ENCODE measurements at places on chromosomes 6 and 20.

GRCh38 chr6:37783025-37783855, 36.3 kb upstream of the ZFAND3 start:
- DNase-seq, result peak; percentile 69

- DNase-seq, result no peak
These were observed 23.0 kb downstream of the PYGB start for GRCh38 chr20:25270829-25271251.

DNA sequence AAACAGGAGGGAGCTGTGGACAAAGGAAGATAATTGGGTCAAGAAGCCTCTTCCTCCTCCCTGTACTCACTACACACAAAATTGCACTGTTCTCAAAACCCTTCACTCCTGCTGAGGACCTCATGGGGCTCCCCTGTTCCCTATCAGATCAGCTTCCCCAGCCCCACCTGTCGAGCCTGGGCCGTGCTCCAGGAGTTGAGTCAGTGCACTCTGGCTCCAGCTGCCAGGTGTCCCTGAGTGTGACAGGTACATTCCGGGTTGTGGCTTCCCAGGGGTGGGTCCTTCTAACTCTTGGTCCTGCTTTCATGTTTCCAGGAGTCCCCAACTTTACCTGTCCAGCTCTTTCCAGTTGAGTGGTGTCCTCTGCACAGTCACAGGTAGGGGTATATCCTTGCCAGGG, 8.4 kb downstream of the RAB5IF start:
- DNase-seq, result no peak

GRCh38 chr6:121732641-121733040, 297.2 kb downstream of the GJA1 start:
- no peak for DNase-seq

- DNase-seq, result no peak
These were observed 4.3 kb upstream of the COL20A1 start for GRCh38 chr20:63288581-63289251.

DNA sequence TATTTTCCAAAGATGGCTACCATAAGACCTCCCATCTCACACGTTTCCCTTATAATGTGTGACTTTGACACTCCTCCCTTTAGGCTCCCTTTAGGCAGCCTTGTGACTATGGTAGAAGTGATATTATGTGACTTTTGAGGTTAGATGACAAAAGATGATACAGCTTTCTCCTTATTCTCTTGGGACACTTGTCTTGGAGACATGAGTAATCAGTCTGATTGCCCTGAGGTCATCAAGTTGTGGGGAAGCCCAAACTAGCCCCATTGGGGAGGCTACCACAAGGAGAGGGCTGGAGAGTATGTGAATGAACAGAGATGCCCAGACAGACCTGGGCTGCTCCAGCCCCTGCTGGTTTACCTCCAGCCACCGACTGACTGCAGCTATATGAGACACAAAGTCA, 10.6 kb upstream of the DLK2 start:
- no peak for DNase-seq

DNA sequence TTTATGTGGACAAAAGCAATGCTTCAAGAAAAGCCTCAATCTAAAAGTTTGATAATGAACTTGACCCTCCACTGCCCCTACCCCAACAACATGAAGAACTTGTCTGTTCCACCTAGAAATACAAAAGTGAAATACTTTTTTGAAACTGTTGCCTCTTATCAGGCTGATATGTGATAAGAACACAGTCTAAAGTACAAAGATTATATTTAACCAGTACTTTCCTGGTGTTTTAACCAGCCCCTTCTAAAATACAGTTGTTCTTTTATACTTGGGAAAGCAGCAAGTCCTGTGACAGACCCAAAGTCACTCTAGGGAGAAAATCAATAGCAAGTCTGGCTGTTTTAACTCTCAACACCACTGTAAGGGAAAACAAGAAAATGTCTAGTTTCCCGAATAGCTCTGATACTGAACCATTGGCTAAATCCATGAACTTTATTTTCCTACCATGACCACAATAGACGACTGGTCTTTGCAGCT, 6.6 kb downstream of the OARD1 start:
- no peak for DNase-seq

DNA sequence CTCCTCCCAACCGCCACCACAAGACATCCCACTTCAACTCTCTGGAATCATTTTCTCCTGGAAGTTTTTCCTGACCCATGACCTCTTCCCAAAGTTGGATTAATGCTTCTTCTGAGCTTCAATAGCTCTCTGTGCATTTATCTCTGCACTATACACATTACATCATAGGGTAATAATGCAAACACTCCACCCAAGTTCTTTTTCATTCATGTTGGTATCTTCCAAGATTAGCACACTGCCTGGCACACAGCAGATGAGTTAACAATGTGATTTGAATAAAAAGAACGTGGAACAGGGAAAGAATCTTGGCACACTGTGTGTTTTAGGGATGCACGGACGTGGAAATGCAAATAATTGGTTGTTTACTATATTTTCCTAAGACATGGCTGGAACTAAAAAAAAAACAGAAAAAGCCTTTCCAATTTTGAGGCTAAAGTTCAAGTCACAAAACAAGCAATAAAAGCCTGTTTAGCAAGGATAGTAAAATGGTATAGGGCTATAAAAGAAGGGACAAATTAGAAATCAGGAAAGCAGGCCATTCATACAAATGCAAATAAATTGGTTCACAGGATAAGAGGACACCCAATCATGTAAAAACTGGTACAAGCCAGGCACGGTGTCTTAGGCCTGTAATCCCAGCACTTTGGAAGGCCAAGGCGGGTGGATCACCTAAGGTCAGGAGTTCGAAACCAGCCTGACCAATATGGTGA, 1.6 kb upstream of the FAM135A start:
- no peak for DNase-seq

GRCh38 chr6:21749754-21750153, 156.2 kb downstream of the SOX4 start:
- DNase-seq, result no peak

DNA sequence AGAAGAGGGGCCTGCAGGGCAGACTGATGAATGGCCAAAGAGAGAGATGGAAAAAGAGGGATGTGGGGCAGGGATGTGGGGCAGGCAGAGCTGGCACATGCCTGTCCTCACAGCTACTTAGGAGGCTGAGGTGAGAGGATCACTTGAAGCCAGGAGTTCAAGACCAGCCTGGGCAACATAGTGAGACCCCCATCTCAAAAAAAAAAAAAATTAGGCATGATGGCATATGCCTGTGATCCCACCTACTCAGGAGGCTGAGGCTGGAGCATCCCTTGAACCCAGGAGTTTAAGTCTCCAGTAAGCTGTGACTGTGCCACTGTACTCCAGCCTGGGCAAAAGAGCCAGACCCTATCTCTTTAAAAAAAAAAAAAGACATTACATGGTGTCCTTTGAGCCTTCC, 34.8 kb downstream of the RNF8 start:
- DNase-seq, result no peak

DNA sequence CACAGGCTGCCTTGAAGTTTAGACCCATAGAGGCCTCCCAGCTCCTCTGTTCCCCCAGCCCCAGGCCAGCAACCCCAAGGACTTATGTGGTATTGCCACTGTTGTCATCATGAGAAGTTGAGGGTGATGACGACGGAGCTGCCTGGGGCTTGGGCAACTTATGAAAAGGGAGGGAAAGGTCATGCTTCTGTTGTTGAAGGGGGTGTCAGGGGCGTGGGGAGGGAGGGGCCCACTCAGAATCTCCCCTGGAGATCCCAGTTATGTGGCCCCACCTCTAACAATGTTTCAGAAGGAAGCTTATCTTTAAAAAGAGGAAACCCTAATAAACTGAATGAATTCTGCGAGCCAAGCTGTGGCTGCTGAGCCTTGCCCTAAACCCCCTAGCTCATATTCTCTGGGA, 4.2 kb downstream of the ADTRP start:
- DNase-seq, result no peak

DNA sequence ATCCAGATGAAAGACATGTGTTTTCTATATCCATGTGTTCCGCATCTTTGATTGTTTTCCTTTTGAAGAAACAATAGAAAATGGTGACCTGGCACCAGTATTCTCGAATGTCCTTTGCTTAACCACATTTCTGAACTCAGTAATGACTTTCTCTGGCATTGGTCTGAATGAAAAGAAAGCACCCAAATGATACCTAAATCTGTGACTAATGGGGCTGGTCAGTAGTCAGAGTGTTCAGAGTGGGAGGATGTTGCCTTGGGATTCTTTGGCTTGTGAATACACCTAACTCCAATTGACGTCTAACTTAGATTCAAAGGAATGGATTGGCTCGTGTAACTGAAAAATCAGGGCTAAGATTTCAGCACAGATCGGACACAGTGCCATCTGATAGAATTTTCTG, 27.1 kb downstream of the PARD6B start:
- DNase-seq, result no peak

DNA sequence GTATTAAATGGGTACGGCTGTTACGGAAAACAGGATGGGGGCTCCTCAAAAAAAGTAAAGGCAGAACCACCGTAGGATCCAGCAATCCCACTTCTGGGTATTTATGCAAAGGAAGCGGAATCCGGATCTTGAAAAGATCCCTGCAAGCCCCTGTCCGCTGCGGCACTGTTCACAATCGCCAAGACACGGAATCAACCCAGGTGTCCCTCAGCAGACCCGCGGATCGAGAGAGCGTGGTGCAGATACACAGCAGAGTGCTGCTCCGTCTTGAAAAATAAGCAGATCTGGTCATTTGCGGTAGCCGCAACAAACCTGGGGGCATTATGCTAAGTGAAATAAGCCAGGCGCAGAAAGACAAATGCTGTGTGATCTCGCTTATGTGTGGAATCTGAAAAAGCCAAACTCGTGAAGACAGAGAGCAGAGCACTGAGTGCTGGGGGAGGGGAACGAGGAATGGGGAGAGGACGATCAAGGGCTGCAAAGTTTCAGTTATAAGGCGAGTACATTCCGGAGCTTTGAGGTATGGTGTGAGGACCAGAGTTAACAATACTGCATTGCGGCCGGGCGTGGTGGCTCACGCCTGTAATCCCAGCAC, 41.3 kb downstream of the NTSR1 start:
- no peak for DNase-seq

GRCh38 chr20:32585011-32585585, at the start of gene NOL4L:
NOL4L (minus strand) TSS chr20:32585333; CDS start chr20:32584890, 443 bp downstream.
- peak; percentile 62 for DNase-seq

DNA sequence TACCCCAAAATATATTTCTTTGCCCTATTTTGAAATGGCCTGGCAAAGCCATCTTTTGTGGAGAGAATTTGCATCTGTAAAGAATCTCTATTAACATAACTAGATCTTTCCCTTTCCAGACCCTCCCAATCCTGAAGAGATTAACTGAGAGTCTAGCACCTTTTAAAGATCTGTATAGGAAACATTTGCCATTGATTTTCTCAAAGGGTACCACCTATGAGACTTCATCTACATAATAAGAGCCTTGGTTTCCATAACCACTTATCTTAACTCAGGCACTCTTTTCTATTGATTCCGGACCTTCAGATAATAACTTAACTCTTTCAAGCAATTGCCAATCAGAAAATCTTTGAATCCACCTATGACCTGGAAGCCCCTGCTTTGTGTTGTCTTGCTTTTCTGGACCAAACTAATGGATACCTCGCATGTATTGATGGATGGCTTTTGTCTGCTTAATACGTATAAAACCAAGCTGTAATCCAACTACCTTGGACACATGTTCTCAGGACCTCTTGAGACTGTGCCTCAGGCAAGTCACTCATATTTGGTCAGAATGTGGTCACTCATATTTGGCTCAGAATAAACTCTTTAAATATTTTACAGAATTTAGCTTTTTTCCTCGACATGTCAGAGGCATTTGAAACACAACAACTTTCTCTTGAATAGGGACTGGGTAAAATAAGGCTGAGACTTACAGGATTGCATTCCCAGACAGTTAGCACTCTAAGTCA, 31.4 kb downstream of the SLC22A2 start:
- DNase-seq, result no peak

GRCh38 chr6:125474061-125474460, 172.3 kb upstream of the HDDC2 start:
- no peak for DNase-seq

GRCh38 chr6:35011096-35012041, 122.3 kb downstream of the ANKS1A start:
- no peak for DNase-seq

GRCh38 chr20:48471759-48472408, 355.9 kb downstream of the PREX1 start:
- no peak for DNase-seq

DNA sequence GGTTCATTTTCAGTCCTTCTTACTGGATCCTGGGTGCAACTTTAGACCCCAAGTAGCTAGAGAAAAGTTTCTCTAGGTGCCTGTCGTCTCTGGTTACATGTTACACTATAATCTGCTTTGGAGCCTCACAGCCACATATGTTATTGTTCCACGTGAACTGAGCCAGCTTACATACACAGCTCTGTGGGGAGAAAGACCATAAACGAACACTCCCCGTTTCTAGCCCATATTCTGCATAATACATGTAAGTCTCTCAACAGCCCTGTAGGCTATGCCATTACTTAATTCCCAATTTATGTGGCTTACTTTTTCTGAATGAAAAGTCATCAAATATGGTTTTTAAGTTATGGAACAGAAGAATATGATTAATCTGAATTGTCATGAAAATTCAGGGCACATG, 233.8 kb downstream of the BCKDHB start:
- no peak for DNase-seq

DNA sequence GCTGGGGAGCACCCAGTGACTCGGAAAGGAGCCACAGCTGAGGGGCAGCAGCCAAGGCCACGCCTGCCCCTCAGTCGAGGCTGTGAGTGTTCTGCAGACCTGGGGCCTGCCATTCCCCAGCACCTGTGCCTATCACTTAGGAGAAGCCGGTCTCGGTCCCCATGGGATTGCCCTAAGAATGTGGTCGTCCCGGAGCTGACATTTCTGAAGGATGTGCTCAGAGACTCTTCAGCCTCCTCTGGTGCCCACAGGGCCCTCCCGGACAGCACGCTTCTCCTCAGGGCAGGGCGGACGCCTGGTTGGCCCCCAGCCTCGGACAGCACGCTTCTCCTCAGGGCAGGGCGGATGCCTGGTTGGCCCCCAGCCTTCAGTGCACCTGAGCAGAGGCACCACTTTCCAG, 223.9 kb downstream of the ERMARD start:
- no peak for DNase-seq

- no peak for DNase-seq
These were observed 87.3 kb downstream of the PPP1R14C start for GRCh38 chr6:150230164-150230561.

- DNase-seq, result no peak
These were observed 220.7 kb downstream of the ARHGAP18 start for GRCh38 chr6:129489215-129489765.

GRCh38 chr20:11569163-11569562, 348.5 kb upstream of the BTBD3 start:
- no peak for DNase-seq

GRCh38 chr6:133817460-133818047, 71.4 kb upstream of the TCF21 start:
- DNase-seq, result no peak

All from muscle of back (tissue), 13 donors.